ENCODE measurements at places on chromosomes 4 and X.

- no peak for DNase-seq
Measured at GRCh38 chr4:173642509-173642908, 112.5 kb upstream of the HAND2 start.

- DNase-seq: no peak
Measured at GRCh38 chr4:21991562-21991961, 43.0 kb upstream of the KCNIP4 start.

DNA sequence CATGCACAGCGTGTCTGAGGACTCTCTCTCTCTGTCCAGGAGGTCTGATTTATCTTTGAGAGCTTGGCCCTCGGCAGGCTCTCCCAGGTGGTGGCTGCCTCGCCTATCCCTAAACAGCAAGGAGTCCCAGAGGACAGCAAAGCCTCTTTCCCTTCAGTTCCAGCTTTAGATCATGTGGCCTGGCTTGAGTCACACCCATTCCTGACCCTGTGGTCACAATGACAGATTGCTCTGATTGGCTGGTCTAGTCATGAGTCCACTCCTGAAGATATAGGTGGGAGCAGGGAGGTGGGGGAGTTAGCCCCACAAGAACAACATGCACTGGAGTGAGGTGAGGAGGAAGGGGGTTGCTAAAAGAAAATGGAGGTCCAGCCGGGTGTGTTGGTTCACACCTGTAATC is 12.1 kb upstream of the PORCN start:
- no peak for DNase-seq

DNA sequence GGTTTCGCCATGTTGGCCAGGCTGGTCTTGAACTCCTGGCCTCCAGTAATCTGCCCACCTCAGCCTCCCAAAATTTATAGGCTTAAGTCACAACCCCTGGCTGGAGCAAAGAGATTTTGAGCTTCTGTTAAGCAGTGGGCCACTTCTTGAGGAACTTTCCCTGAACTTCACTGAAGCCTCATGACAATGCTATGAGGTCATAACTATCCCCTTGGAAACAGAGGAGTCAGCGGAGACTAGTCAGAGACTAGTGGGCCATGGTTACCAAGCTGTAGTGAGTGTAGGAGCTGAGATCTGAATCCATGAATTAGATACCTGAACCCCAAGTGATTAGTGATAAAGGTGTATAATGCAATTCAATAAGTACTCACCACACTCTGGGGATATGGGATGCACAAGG is 145.1 kb upstream of the MSX1 start:
- no peak for DNase-seq

- no peak for DNase-seq
Measured at GRCh38 chr4:184793735-184794355, 31.9 kb downstream of the ACSL1 start.
